ENCODE measurements at places on chromosomes 6 and 20. TPM values are rescaled to one million over a fixed set of nuclear protein-coding genes. Genes with fewer than 3 reads are reported as not detected.

Gene HUS1B
- 0.40 TPM for total RNA-seq

Gene PSORS1C2
- total RNA-seq: not detected

Gene BANF2
- total RNA-seq: not detected

Gene MYT1
- total RNA-seq: not detected

Gene HLA-DOA
- total RNA-seq: 0.16 TPM

Gene LAMP5
- total RNA-seq: not detected

Gene UNC5CL
- 0.13 TPM for total RNA-seq
